Dermis blood vessel endothelial cell (primary cell): ENCODE measurements at places on chromosomes 16 and 17. TPM values are rescaled to one million over a fixed set of nuclear protein-coding genes. Genes with fewer than 3 reads are reported as not detected.

GRCh38 chr16:58425756-58426494 lies 33.7 kb downstream of the GINS3 start:
- DNase-seq: no peak

GRCh38 chr16:72889616-72890582 lies 158.0 kb downstream of the ZFHX3 start:
- no peak for DNase-seq

DNA sequence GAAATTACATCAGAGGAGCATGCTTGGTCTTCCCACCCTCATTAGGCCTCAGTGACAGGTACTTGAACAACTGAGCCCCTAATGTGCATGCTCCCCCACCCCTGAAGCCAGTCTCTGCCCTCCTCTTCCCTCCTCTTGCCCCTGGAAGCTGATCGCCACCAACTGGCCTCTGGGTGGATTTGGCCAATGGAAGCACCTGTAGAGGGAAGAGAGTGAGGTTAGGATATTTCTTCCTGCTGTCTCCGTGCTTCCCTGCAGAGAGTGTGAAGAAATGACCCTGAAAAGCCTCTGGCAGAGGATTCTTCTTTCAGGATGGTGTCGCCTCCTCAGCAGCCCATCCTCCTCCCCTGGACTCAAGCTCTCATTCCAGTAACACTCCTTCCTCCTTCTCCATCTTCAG lies 5.9 kb upstream of the CBLN1 start:
- DNase-seq: no peak

- peak; percentile 65 for DNase-seq
Observed at GRCh38 chr17:36008998-36009665, 7.8 kb upstream of the CCL15 start.

The MT3 gene
- not detected in 2 replicates for total RNA-seq

DNA sequence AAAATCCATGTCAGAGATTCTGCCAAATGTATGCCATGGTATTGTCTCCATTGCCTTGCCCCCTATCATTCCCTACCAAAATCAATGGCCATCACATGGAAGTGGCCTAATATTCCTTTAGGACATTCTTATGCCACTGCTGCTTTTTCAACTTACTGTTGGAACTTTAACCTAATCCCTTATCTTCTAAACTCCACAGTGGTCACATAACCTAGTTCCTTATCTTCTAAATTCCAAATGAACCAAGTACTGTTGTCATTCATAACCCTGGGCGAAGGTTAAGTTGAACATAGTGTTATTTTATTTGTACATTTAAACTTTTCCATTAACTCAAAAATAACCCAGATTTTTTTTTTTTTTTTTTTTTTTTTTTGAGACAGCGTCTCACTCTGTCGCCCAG lies 3.6 kb downstream of the HSF5 start:
- DNase-seq: no peak

GRCh38 chr17:9929871-9930270 lies 24.8 kb upstream of the RCVRN start:
- DNase-seq: no peak

DNA sequence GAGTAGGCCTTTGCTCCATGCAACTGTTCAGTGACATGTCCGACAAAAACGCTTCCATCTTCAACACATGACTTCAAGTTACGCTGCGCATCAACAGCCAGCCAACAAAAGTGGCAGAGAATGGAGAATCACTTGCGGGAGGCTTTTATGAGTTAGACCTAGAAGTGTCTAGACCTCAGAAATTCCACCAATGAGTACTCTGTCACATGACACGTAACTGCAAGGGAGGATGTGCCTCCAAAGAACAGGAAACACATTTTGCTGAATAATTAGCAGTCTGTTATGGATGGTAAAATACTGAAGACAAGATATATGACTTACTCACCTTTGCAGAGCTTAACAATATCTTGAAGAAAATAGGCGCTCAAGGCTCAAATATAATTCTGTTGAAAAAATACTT lies 62.1 kb downstream of the MYO1D start:
- DNase-seq: no peak

GRCh38 chr17:46821482-46822387 lies 3.2 kb upstream of the WNT3 start:
- no peak for DNase-seq

The MYH1 gene
- not detected in 2 replicates for total RNA-seq

The ZNF423 gene
- total RNA-seq: 7.1 and 13.4 TPM in 2 replicates

- no peak for DNase-seq
Observed at GRCh38 chr17:77320485-77321256, 179.9 kb downstream of the SEC14L1 start.

The CETP gene
- 10.9 and 11.4 TPM in 2 replicates for total RNA-seq

The ST6GALNAC1 gene
- not detected in 2 replicates for total RNA-seq

DNA sequence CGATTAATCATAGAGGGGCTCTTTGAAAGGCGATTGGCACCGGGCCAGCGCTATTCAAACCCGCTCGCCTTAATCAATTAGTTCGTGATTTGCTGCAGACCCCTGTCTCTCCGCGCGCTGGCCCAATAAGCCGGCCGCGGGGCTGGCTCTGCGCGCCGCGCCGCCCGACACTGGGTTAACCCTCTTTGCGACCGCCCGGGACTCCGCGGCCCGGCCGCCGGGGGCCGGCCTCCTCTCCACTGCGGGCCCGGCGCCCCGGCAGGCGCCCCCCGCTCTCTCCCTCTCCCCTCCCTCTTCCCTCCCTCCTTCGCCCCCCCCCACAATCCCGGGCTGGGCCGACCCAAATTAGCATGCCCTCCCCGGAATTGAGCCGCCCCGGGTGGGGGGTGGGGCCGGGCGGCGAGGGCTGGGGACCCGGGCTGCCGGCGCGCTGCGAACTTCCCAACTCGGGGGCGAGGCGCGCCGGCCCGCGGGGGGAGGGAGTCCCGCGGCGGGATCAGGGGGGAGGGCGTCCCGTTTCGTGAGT lies 428 bp upstream of the SALL1 start:
- DNase-seq: no peak

The SEPTIN12 gene
- total RNA-seq: not detected in 2 replicates

The GCGR gene
- total RNA-seq: 0.17 TPM in 1 of 2 replicates, not detected in the other

The ABCA8 gene
- total RNA-seq: under 0.01 and 0.19 TPM in 2 replicates

DNA sequence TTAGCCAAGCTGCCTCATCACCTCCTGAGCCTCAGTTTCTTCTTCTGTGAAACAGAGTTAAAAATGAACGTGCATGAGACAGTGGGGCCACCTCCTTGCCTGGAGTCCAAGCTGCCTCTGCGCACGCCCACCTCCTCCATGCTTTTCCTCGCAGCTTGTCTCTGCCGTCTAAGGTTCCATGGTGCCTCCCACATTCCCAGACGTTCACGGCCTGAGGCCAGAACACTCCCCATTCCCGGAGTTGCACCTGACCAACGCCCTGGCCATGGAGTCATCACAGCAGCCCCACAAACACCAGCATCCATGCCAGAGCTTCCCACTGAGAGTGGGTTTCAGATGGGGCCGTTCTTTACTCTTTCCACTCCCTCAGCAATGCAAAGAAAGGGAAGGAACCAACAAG lies 183.0 kb upstream of the FOXF1 start:
- DNase-seq: no peak

DNA sequence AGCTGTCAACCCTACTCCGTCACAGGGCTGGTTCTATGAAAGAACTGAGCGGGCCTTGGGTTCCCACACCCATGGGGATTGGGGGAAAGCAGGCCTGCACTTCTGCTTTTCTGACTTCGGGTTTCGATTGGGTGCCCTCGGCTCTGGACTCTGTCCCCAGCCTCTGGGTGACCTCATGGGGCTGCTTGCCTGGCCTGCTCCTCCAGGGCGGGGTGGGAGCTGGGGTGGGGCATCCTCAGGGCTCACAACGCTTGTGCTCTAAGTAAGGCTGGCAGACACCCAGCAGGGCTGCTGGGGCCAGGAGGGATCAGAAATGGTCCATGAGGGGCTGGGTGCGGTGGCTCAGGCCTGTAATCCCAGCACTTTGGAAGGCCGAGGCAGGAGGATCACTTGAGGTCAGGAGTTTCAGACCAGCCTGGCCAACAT lies 19.2 kb downstream of the ARHGAP27 start:
- DNase-seq: no peak

DNA sequence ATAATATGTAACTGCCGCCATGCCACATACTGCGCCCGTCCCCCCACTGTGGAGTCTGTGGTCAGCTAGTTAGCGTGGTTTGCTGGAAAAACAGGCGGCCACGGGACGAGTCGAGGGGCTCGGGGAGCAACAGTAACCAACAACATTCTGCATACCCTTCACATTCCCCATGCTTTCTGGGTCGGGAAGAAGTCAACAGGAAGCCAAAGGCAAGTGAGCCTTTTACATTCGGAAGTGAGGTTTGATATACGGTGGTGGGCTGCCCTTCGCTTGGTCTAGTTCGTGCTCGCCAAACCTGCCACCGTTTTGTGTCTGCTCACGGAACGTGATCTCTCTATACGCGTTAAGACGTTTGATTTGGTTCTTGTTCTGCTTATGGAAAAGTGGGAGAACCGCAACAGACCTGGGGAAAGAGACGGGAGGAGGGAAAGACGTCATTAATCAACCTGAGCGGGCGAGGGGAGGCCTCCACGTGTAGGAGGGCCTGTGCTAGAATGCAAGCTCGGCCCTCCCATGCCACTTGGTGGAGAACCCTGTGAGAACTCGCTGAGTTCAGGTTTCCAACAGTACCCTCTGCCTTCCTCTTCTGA lies 28.9 kb upstream of the CFAP20 start:
- DNase-seq: no peak

DNA sequence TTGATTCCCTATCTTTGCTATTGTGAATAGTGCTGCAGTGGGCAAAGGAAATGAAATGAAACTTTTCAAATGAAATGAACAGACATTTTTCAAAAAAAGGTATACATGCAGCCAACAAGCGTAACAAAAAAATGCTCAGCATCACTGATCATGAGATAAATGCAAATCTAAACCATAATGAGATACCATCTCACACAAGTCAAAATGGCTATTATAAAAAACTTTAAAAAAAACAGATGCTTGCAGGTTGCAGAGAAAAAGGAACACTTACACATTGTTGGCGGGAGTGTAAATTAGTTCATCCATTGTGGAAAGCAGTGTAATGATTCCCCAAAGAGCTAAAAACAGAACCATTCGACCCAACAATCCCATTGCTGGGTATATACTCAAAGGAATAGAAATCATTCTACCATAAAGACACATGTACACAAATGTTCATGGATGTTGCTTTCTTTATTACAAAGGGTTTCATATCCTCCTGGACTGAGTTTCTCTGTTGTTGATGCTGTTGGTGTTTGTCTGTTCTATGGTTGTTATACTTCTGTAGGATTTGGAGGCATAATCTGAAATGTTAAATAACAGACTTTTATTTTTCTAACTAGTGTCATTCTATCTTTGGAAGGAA lies 99.3 kb upstream of the SOX9 start:
- no peak for DNase-seq

GRCh38 chr17:31112001-31112661 lies 17.4 kb downstream of the NF1 start:
- no peak for DNase-seq

GRCh38 chr16:84633622-84634021 lies 14.7 kb upstream of the KLHL36 start:
- DNase-seq: no peak

The APOBR gene
- under 0.01 and 0.05 TPM in 2 replicates for total RNA-seq

The ABR gene
- 38.5 and 54.6 TPM in 2 replicates for total RNA-seq

- peak; percentile 38 for DNase-seq
Observed at GRCh38 chr16:48576927-48577326, 33.1 kb downstream of the N4BP1 start.

The UNC45B gene
- not detected in 2 replicates for total RNA-seq

- no peak for DNase-seq
Observed at GRCh38 chr17:74691151-74691550, 21.6 kb downstream of the CD300LF start.

DNA sequence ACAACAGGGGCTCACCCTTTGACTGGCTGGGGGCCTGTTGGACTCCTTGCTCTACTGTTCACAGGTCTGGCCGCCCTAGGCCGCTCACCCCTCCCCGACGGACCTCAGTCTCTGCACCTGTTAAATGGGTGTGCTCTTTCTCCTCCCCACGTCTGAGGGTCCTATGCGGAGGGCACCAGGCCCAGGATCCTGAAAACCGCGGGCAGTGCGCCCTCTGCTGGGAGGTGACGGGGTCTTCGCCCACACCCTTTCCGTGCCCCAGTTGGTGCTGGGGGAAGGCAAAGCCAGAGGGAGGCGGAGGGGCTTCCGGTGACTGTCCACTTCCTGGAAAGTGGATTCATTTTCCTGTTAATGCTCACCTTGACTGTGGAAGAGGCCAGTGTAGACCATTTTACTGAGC lies 1010.9 kb downstream of the KCNJ18 start:
- no peak for DNase-seq

The KRT14 gene
- 0.05 and 0.85 TPM in 2 replicates for total RNA-seq

The CACNB1 gene
- 1.0 and 2.8 TPM in 2 replicates for total RNA-seq

The ACSM5 gene
- 0.74 and 2.0 TPM in 2 replicates for total RNA-seq

DNA sequence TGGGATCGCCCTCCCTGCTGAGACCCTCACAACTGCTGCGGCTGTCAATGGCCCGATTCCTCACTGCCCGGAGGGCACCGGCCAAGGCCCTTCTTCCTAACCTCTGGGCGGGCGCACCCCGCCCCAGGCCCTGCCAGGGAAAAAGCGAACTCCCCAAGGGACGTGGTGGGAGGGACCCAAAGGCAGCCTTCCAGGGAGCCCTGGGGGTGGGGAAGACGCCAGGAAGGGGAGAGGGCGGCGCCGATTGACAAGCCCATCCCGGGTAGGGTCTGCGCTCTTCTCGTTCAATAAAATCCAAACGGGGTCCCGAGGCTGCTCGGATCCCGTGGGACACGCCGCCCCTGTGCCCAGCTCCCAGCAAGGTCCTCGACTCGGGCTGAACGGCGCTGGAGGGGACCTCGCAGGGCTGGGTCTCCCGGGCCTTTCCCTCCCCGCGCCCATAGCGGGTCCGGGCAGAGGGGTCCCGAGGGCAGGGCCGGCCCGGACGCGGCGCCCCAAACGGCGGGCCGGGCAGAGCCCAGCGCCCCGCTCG lies 416 bp downstream of the KIFC3 start:
- peak; percentile 27 for DNase-seq

The KRTAP4-6 gene
- total RNA-seq: 0.19 TPM in 1 of 2 replicates, not detected in the other

DNA sequence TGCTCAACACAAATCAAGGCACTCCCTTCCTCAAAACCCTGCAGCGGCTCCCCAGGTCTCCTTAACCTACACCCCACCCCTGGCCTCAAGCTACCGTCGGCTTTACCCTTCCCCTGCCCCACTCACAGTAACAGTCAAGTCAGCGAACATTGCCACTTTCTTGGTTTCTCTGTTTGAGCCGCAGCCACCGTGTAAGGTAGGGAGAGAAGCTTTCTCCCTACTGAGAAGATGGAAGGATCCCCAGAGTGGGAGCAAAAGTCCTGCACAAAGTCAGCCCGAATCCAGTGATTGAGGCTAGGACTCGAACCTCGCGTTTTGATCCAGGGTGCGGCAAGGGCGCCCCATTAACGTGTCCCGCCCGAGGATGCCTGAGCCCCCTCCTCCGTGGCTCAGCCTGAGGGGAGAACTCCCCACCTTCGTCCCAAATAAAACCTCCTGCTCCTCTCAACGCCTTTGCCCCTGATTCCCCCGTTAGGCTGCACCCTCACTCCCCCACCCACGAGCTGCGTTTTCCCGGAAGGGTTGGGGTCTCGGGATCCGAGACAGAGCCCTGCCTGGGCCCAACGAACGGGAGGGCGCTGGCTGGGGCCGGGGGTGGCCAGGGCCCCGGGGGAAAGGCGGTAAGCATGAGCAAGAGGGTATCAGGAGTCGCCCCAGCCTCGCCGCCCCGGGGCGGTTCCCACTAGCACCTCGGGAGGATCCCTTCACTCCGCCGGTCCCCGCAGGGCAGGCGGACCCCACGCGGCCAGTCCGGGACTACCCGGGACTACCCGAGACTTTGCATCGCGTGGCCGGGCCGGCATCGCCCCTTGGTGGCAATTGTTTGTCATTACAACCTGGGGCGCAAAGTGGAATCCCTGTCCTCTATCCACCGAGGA lies 9.9 kb upstream of the NAGS start:
- peak; percentile 76 for DNase-seq

The NPIPA5 gene
- total RNA-seq: 0.98 and 1.0 TPM in 2 replicates

The KCNH6 gene
- total RNA-seq: 0.05 TPM in 1 of 2 replicates, not detected in the other
